Activated T-helper 1 cell treated with anti-CD3 and anti-CD28 coated beads, Interleukin-2, amount 50 U/mL, for 16 hours (primary cell): ENCODE measurements at places on chromosomes 7 and 10.

- no peak for DNase-seq
These were observed 162.6 kb upstream of the AKR1E2 start for GRCh38 chr10:4663162-4663992.

- DNase-seq = no peak
These were observed 625.1 kb downstream of the TYW1 start for GRCh38 chr7:67621704-67622103.

- no peak for DNase-seq
These were observed 128.8 kb upstream of the SEM1 start for GRCh38 chr7:96838481-96838880.

DNA sequence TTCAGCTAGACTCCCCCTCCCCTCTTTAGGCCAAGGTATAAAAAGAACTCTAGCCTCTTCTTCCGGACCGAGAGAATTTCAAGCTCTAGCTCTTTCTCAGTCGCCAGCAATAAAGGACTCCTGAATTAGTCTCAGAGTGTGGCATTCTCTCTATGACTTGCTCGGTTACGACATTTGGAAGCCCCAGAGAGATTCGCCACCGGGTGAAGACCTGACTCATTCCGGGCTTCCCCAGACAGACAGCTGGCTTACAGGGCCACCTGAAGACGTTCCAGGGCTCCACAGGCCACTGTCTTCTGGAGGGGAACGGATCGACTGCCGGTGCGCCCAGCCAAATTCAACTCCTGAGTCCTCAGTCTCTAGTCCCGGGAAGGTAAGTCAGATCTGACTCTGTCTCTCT is at the start of gene AKR1B15:
Gene AKR1B15 (plus strand): TSS at position 234 of the 400 bp plus-strand sequence. CDS start 15,510 bp downstream, outside the sequence.
- DNase-seq = no peak

DNA sequence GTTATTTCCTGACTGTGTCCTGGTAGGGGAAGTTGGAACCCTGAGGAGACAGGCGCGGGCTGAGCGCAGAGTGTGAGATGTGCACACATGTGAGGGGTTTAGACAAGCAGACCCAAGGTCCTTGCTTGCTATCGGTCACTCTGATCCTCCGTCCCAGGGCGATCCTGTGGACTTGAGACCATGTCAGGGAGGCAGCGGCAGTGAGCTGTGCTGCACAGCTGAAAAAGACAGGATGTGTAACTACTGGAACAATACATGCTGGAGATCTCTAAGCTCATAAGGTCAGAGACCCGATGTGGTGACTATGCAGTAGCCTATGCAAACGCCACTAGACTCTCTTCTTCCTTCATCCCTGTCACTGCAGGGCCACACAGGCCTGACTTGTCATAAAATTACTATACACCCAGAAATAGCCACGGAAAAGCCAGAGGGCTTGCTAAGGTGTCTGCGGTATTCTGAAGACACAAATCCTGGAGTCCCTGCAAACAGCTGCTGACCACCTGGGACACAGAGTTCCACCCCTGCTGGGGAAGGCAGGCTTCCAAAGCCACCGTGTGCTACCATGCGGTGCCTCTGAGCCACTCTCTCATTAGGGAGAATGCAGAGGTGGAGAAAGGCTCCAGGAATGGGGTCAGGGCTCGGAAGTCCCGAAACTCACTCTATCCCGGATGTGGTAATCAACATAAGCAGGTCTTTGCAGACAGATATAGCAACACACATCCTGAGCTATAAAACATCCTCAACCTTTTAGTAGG is 91.1 kb upstream of the DDC start:
- DNase-seq = no peak

DNA sequence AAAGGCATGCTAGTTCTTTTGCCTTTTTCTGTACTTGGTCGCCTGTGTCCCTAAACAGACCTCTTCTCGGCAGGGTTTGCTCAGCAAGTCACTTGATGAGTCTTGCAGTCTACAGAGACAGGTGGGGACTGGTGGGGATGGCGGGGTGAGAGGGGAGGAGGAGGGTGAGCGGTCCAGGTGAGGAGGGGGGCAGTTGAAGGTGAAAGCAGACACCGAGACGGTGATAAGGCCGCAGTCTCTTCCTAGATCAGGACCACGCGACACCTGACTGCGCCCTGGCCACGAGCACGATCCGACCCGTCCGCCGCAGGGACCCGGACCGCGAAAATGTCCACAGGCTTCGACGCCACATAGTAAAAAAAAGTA is 566 bp downstream of the ASNS start:
- no peak for DNase-seq

DNA sequence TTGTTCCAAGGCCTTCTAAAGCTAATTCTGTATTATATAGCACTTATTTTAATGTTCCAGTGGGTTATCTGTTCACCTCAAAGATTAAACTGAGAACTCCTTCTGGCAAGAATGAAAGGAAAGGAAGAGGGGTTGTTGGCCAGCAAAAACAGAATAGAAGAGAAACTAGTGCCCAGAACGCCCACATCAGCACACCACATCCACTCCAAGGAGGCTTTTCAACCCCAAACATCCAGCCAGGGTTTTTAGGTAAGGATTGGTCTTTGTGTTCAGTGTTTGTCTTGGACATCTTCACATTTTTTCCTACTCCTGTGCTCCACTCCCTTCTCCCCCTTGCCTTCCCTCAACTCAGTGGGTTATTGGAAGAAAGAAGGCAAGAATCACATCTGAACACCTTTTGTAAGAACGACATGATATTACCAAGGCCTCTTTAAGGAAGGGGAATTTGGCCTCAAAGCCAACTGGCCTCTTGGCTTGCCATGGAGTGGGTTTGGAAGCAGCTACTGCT is 55.8 kb downstream of the BICC1 start:
- DNase-seq = no peak

- no peak for DNase-seq
These were observed 157.3 kb downstream of the SND1 start for GRCh38 chr7:127809261-127809702.

DNA sequence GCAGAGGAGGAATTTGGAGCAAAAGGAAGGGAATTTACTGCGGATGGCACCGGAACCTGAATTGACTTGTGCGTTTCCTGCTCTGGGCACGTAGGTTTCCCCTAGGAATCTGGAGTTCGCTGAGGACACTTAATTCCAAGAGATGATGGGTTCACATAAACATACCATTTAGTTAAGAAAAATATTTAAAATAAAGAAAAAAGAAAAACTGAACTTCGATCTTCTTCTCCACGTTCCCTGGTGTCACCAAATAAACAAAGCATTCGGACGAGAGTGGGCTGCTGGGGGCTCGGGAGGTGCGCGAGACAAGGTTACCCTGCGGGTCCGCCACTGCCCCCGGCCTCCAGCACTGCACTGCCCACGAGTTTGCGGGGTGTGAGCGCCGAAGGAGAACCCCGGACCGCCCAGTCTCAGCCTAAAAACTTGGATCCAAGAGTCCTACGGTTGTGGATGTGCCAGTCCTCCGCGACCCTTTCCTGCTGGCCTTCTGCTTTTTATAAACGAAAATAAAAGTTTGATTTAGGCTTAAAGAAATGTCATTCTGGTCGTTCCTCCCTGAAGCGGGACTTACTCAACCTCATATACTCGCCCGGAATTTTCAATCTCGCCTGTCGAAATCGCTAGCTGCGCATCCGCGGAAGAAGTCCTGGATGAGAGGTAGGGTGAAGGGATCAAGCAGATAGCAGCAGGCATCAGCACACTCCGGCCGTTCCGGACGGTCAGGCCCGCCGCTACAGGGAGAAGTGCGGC is 30.3 kb downstream of the SKIDA1 start:
- no peak for DNase-seq

GRCh38 chr10:91424016-91424415 is 13.9 kb downstream of the HECTD2 start:
- no peak for DNase-seq

DNA sequence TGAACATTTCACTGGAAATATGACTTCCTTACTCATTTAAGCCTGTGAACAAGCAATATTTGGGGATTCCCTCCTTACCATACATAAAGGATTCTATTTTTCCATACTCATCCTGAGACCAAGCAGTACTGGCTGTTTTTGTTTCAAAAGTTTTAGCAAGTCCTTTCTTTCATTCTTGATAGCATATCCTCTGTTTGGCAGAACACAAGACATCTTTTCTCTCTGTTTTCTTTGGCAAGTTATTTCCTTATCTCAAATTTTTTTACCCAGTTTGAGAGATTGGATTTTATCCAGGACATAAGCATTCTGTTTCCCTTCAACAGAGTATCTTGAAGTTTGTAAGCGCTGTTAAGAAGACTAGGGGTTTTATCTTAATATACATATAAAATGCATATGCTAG is 3.0 kb upstream of the WASL start:
- no peak for DNase-seq

DNA sequence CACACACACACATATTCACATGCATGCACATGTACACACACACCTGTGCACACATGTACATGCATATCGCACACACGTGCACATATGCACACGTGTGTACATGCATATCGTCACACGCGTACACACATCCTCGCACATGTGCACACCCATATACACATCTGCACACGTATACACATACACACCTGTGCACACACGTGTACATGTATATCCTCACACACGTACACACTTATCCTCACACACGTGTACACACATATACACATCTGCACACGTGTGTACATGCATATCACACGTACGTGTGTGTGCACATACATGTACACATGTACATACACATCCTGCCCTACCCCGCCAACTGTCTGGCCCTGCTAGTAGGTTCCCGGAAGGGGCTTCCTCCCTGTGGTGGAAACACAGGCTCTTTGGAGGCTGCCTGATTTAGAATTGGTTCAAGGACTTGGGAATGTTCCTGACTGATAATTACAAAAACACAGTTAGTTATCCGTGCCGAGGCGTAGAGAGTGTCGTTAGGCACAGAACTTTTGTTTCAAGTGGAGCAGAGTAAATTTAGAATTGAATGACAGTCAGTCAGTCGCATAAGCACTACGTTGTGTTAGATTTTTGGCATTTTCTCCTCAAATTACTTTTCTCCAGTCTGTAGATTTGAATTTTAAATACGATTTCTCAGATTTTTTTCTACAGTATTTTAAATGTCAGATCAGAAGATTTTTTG is 18.5 kb upstream of the PRKAR1B start:
- DNase-seq = no peak

GRCh38 chr7:45890902-45891461 is 2.7 kb downstream of the IGFBP1 start:
- DNase-seq = no peak

DNA sequence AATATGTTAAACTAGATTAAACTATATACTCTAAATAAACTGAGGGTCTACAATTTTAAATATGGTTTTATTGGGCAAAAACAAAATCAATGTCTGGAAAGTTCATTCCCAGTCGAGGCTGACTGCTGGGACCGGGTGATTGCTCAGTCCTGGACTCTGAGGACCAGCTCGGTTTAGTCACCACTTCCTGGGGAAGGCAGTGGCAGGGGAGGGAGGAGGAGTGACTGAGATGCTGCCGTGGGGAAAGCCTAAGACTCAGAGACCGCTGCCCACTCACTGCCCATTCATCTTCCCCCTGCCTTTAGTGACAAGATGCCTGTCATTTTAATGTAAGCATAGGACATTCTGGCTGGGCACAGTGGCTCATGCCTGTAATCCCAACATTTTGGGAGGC is 29.0 kb downstream of the ATOH7 start:
- no peak for DNase-seq

DNA sequence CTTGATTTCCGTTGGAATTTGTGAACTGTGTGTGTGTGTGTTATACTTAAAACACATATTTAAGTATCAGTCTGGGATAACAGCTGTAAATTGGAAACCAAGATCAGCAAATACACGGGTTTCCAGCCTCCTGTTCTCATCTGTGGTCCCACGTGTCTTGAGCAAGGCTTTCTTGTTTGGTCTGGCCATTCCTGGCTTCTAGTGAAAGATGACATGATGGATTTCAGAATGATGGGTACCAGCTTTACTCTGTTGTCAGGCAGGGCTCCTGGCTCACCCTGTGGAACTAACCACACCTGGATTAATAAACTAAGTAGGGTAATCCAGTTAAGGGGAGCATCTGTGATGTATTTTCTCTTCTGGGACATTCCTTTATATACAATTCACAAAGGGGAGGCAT is 346.2 kb upstream of the AOAH start:
- no peak for DNase-seq

- no peak for DNase-seq
These were observed 37.8 kb upstream of the GARS1 start for GRCh38 chr7:30556840-30557239.

DNA sequence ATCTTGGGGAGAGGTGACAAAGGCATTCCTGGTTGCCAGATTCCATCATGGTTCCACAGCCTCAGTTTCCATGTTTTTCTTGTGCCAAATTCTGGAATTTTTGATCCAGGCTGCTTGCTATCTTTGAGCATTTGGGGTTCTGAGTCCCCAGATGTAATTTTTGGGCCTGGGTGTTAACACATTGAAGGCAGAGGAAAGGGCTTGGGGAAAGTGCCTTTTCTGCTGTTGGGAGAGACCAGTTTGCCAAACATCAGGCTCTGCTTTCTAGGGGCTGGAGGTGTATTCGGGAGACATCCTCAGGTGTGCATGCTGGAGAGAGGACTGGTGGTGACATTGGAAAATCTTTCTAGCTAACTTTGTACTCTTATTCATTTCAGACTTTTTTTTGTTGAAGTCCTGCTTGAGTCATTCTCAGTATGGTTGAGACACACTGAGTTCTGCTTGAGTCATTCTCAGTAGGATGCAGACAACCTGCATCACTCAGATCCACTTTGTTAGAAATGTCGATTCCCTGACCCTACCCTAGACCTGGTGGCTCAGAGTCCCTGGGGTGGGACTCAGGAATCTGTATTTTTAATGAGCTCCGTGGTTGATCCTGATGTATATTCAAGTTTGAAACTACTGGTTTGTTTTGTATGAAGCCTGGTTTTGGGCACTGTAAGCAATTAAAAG is 101.0 kb downstream of the LRMDA start:
- DNase-seq = no peak

GRCh38 chr7:142534726-142535122 is 214.5 kb upstream of the PRSS1 start:
- no peak for DNase-seq

GRCh38 chr7:95602421-95602820 is 6.1 kb upstream of the PDK4 start:
- no peak for DNase-seq

- DNase-seq = no peak
These were observed 63.0 kb upstream of the HPS1 start for GRCh38 chr10:98509745-98510144.

- DNase-seq = no peak
These were observed 18.2 kb downstream of the HNRNPF start for GRCh38 chr10:43390759-43391158.

DNA sequence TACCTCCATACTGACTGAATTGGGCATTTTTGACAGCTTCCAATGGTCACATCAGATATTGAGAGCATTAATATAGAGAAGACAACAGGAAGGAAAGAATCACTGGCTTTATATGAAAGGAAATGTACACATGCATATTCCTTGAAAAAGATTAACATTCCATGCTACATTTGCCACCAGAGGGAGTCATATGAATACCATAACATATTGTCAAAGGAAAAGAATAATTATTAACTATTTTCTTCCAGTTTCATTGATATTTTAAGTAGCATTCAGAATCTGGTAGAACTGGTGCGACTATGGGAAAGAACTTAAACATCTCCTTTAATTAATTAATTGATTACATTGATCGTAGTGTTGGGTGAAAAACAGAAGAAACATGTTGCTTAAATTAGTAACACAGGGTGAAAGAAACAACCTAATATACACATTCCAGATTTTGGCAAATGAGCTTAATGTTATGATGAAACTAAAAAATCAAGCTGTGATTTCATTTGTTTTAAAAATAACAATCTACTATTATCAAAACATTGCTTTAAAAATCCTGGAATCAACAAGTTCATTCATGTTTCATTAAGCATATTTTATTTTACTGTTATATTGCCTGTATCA is 71.5 kb downstream of the GPR85 start:
- DNase-seq = no peak

GRCh38 chr7:159060440-159060839 is 84.2 kb downstream of the VIPR2 start:
- DNase-seq = no peak
